ENCODE measurements at places on chromosomes 6 and 20.

DNA sequence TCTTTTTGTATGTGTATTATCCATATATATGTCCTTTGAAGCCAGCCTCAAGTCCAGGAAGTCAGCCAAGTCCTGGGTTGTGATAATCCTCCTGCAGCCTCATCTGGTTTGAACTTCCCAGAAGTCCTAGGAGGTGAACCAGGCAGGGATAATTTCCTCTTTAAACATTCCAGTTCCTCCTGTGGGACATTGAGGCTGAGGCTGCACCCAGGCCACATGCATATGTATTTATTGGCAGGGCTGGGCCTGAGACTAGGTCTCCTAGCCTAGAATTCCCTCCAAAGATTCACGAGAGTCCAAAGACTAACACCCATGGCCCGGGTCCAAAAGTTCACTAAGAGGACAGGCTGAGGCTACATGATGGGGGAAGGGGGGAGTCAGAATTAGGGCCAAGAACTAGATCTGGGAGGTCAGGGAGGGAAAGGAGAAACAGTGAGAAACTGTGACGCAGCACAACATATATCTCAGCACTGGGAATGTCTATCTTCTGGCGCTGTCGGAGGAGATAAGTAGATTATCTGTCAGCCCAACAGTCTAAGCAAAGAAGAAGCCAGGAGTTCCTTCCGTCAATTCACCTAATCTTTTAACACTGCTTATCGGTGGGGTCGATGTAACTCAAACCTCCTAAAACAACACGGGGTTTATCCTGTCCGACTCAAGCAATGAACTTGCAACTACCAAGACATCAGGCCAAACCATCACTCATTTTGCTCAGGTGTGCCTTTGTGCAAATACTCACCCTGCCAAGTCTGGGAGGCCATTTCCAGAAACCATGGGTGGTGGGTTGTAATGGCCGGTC lies 43.3 kb downstream of the SNX5 start:
- DNase-seq: no peak

DNA sequence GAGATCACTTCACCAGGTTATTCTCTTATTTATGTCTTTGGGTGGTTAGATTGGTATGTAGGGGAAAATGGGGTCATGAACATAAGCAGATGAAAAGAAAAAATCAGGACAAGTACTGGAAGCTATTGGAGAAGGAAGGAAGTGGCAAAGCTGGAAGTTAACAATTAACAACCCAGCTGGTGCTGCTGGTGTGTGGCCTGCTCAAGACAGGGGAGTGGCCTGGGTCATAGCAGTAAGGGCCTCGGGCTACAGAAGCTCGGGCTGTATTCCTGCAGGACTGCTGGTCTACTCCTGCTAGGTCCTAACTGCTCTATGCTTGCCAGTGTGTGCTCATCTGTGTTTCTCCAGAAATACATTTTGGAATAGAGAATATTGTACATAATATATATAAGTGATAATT lies 19.6 kb downstream of the MYLIP start:
- no peak for DNase-seq

- DNase-seq: no peak
These were observed 6.6 kb downstream of the RNASET2 start for GRCh38 chr6:166949528-166950442.

- no peak for DNase-seq
These were observed 13.6 kb upstream of the GPRC6A start for GRCh38 chr6:116842459-116842858.

DNA sequence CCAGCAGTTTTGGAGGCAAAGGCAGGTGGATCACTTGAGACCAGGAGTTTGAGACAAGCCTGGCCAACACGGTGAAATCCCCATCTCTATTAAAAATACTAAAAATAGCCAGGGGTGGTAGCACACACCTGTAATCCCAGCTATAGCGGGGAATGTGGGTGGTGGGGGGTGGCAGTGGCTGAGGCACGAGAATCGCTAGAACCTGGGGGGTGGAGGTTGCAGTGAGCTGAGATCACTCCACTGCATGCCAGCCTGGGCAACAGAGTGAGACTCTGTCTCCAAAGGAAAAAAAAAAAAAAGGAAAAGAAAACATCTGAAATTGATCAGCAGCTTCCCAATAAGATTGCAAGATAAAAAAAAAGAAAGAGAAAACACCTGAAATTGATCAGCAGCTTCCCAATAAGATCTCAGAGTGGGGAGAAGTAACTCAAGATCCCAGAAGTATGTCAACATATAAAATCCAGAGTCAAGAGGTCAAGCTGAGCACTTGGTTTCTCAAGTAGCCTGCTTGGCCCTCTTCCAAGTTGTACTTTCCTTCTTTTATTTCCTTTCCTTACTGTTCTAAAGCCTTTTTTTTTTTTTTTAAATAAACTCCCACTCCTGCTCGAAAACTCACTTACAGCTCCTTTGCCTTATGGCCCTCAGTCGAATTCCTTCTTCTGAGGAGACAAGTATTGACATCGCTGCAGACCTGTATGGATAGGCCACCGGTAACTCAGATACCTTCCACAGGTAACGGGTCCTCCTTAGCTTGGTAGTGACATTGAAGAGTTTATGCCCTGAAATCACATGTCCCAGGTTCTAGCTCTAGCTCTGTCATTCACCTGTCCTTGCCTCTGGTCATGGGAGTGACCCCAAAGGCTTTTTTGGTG lies 368.5 kb upstream of the SYNCRIP start:
- DNase-seq: no peak

GRCh38 chr6:45265246-45265645 lies 62.9 kb upstream of the RUNX2 start:
- DNase-seq: no peak

DNA sequence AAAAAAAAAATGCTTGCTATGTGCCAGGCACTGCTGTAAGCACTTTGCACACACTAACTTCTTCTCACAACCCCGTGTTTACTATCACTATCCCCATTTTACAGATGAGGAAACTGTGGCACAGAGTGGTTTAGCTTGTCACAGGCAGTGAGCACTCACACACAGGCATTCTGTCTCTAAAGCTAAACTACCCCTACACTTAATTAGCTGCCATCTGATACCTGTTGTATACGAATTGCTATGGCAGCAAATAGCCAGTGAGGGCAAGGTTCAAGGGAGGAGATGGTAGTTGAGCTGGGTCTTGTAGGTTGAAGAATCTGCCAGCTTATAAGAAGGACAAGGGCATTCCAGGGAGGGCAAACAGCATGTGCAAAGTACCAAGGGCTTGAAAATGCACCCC lies 5.2 kb downstream of the TNNC2 start:
- DNase-seq: no peak

GRCh38 chr6:23180504-23181293 lies 611.3 kb downstream of the HDGFL1 start:
- DNase-seq: no peak

- DNase-seq: no peak
These were observed 91.2 kb upstream of the SCP2D1 start for GRCh38 chr20:18722371-18722770.

All from activated CD4-positive, CD25-positive, alpha-beta regulatory T cell (primary cell).